NCI-H1694 treated with DMSO at 0.1 percent for 48 hours (cell line): ENCODE measurements at places on chromosomes 6 and 20.

- DNase-seq: no peak
Observed at GRCh38 chr6:118649918-118650581, 1.3 kb downstream of the CEP85L start.

- no peak for DNase-seq
Observed at GRCh38 chr20:63153254-63154221, 62.4 kb downstream of the YTHDF1 start.

DNA sequence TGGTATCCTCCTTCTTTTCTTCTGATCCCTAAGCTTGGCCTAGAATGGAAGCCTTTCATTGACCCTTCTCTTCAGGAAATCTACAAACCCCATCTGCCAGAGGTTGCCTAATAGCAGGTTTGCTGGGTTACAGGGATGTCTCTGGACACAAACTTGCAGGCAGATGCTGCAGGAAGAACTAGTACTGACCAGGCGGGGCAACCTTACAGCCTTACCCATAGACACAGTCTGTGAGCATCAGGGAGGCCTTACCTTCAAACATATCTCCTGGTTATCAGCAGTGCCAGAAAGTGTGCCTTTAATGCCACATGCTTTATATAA lies 2.6 kb downstream of the SCUBE3 start:
- no peak for DNase-seq

- no peak for DNase-seq
Observed at GRCh38 chr6:3915076-3915791, 66.1 kb downstream of the FAM50B start.

- DNase-seq: peak; percentile 65
Observed at GRCh38 chr6:31897612-31898382, at the start of gene EHMT2. EHMT2 (minus strand) TSS chr6:31897698; CDS start chr6:31897677, 21 bp downstream.

DNA sequence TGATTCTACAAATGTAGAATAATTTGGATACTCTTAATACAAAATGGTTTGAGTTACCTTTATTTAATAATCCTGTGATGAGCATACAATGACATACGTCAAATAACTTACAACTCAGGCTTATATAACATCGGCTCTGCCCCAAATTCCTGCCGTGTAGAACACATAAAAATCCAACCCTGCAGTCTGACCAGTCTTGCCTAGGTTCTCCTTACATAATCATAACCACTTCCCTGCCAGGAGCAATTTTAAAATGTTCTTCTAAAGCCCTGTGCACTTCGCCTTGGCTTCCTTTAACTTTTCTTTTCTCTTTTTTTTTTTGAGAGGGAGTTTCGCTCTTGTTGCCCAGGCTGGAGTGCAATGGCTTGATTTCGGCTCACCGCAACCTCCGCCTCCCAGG lies 16.2 kb upstream of the IER3 start:
- no peak for DNase-seq

GRCh38 chr6:73564578-73565345 lies 43.9 kb upstream of the EEF1A1 start:
- no peak for DNase-seq

GRCh38 chr20:31890646-31891045 lies 20.2 kb downstream of the TTLL9 start:
- DNase-seq: no peak

DNA sequence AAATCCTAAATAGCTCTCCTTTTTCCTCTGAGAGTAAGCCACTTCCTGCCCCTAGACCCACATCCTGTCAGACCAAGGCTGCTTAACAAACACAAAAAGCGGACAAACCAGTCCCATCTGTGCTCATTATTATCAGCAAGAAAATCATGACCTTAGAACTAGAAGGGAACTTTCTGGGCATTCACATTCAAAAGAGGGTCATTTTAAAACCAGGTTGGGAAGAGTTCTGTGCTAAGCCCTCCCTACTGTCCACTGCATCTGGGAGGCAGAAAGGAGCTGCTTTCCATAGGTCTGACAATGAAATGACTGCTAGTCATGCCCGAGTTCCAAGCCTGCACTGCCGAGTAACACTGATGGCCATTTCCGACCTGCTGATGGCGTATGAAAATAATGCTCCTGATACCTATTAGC lies 15.4 kb downstream of the EZR start:
- DNase-seq: no peak
